Naive thymus-derived CD4-positive, alpha-beta T cell (primary cell): ENCODE measurements at places on chromosomes 7 and 10. TPM values are rescaled to one million over a fixed set of nuclear protein-coding genes. Genes with fewer than 3 reads are reported as not detected.

Gene MRPL32
- total RNA-seq: 27.7 TPM

Gene PDSS1
- total RNA-seq: 3.8 TPM

Gene MMD2
- not detected for total RNA-seq

Gene BTBD16
- not detected for total RNA-seq

DNA sequence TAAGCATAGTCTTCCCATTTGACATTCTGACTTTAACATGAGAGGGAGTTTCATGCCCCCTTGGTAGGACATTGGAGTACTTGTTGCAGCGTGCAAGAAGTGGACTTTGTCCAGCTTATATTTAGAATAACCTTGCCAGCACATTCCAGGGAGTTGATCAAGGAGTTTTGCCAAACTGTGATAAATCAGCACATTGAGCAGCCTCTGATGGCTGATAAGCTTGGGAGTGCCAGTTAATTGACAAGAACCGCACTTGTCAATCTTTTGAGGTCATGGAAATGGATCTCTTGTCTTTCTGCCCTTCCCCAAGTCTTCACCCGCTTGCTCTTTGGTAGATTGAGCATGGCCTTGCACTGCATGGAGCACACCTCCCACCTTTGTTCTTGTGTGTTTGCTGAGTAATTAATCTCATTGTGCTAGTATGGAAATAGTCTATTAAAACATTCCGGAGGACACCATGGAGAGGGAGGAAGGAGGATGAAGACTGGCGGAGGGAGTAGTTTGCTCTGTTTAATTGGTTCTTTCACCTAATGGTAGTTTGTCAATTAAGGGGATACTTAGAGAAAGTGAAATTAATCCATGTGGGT is 668.5 kb upstream of the GALNT17 start:
- no peak for DNase-seq

- no peak for DNase-seq
These were observed 45.1 kb upstream of the NPTX2 start for GRCh38 chr7:98571986-98572385.

- no peak for DNase-seq
These were observed 49.2 kb upstream of the NANOS1 start for GRCh38 chr10:118980135-118980865.

DNA sequence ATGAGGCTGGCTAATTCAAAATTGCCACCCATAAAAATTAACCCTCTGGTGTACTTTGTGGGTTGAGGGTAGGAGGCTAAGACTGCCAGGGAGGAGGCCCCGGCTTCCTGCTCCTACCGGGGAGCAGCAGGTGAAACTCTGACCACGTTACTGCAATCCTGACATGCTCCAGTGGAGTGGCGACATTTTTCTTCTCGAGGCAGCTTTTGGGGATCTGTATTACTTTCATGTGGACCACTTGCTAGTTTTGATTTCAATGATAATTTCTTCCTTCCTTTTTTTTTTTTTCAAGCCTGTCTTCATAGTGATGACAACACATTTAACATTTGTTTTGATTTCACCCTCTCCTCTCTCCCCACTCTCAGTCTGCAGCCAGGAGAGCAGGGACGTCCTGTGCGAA is 14.6 kb downstream of the GATA3 start:
- DNase-seq: no peak

DNA sequence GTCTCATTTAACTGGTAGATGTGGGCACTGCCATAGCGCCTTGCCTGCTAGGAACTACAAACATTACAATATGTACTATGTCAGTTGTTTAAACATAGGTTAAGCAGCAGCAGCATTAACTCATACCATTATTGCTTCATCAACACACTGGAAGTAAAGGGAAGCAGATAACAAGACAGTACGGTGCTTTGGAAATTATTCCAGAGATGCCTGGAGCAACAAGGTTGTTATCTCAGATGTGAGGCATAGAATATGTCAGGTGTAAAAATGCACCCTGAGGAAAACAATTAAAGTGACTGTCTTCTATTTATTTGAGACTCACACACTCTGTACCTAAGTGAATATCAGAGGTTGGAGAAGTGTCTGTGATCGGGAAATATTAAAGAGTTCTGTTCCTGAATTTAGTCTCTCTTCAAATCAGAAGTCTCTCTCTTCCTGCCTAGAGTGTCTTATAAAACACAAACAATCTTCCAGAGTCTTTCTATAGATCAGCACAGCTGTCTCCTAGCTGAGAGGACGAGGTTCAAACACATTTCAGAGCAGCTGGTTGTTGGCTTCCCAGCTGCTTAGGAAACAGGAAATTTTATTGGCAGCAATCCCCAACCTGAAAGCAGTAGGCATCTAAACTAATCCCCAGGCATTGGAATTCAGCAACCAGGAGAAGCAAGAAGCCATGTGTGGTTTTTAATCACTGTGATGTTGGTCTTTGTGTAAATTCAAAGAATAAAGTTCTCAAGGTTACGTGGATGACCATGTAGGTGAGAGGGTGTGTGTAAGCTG is 994.4 kb upstream of the LRRTM3 start:
- no peak for DNase-seq
